AG08396 (cell line): ENCODE measurements at places on chromosomes 16 and 17.
A peak's percentile ranks its signal among the peaks of the same experiment; 100 is the strongest.

- DNase-seq = no peak
Observed at GRCh38 chr16:14400285-14400977, 229.6 kb downstream of the PARN start.

DNA sequence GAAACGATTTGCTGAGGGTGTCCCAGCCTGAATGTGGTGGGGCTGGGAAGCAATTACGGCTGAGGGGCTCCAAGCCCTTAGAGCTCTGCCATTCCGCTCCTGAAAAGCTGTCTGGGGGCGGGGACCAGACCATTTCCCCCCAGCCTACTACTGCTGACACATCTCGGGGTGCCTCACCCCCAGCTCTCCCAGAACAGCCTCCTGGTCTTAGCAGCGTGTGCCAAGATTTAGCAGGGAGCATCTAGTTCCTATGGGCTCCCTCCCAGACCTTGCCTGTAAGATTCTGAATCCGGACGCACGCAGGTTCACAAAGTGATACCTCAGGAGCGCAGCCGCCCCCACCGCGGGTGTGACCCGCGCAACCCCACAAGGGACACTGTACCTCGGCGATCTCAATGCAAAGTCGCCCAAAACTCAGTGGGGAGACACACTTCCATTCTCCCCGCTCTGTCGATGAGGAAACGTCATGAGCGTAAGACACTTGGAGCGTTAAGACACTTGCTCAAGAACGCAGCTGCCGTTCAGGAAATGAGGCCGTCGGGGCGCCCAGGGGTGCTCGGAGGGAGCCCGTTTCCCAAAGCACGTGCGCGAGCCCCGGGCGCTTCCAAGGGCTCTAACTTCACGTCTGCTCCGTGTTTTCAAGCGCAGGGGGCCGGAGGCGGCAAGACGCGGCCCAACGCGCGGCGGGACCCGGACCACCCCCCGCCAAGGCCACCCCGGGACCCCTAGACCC, 629 bp downstream of the GEMIN4 start:
- DNase-seq = peak; percentile 63

DNA sequence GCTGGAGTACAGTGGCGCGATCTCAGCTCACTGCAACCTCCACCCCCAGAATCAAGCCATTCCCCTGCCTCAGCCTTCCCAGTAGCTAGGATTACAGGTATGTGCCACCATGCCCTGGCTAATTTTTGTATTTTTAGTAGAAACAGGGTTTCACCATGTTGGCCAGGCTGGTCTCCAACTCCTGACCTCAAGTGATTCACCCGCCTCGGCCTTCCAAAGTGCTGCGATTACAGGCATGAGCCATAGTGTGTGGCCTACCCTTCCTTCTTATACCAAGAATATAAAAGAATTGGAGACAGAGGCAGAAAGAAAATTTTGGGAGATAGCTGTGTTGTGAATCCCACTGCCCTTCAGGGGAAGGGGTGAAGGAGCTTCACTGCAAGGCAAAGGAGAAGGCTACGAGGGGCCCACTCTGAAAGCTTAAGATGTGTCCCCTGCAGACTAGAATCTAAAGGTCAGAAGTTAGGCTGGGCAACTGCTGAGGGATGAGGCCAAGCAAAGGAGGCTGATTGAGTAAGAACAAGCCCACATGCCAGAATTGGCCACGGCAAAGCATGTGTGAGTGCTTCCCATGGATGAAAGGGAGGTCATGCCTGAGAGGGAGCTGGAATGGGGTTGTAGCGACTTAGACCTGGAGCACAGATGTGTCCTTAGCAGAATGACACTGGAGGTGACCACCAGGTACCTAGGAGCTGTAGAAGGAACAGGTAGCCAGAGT, 8.4 kb upstream of the CRYBA1 start:
- no peak for DNase-seq

GRCh38 chr16:78045865-78046581, 23.7 kb downstream of the CLEC3A start:
- peak; percentile 70 for DNase-seq

GRCh38 chr17:46027048-46027975, 28.3 kb downstream of the STH start:
- no peak for DNase-seq

GRCh38 chr17:4433515-4434031, at the start of gene SPNS3:
Gene SPNS3 (plus strand): TSS chr17:4433940. CDS start chr17:4433968, 28 bp downstream.
- DNase-seq = no peak

- peak; percentile 93 for DNase-seq
Observed at GRCh38 chr16:85202631-85203461, 90.6 kb upstream of the CIBAR2 start.

GRCh38 chr17:52754838-52755237, 596.3 kb upstream of the CA10 start:
- DNase-seq = no peak

DNA sequence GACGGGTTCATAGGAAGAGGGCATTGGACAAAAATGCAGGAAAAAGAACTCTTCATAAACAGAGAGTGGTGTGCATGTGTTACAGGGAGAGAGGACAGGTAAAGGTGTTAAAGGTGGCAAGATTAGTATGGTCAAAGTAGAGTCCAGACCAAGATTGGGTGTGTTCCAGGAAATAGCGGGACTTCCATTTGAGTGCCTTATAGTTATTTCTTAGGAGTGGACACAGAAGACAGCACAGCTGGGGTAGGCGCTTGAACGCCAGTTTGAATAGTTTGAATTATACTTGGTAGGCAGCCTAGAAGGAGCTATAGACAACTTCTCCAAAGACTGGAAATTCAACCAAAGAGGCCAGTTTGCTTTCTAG, 63.4 kb downstream of the MAP2K6 start:
- DNase-seq = no peak

DNA sequence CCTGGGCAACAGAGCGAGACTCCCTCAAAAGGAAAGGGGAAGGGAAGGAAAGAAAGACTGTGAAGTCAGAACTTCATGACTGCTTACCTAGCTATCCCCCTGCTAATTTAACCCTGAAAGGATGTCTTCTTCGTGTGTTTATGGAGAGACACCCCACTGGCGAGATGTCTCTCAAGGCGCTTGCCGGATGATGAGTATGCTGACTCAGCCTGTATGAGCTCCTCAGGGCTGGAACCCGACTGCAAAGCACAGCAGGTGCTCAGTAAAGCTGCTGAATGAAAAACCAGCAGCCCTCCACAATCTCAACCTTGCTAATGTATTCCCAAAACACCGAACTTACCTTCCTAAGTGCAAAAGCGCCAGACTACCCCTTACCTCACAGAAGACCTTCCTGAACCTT, 2.3 kb downstream of the ANKFY1 start:
- DNase-seq = no peak

DNA sequence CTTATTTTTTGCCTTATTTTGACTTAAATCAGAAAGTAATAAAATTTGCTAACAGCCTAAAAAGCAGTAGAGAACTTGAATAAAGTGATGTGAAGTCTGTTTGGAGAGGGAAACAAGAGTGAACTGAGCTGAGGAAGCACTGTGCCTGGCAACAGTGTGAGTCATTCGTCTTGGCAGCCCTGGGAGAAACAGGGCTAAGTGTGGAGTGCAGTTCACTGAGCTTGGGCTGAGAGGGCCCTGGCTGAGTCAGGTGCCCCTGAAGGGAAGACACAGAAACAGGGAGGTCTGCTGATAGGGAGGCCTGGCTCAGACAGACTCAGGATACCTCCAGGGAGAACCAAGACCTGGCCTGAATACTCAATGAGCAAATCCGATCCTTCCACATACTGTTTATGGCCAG, 132.1 kb downstream of the HS3ST4 start:
- peak; percentile 8 for DNase-seq

DNA sequence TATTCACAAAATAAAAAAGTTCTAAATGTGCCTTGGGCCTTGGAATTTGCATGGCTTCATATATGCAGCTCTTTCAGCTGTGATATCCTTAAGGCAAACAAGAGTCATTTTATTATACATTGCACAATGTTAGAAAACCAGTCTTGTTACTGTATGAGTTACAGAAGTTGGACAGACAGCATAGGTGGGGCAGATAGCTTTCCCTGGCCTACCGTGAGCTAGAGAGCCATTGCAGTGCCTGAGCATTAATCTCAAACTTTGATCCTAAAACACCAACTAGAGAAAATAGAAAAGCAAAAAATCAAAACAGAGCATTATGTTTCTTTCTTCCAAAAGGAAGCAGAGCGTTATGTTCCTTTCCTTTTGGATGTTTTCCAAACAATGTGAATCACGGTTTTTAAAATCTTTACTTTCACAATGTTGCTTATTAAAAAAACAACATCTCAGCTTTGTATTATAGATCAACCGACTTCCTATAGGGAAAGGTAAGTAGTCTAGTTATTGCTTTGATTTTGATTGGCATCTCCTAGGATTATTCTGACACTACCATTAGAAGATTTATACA, 32.2 kb downstream of the ARHGAP44 start:
- no peak for DNase-seq

- no peak for DNase-seq
Observed at GRCh38 chr16:47250983-47251382, 107.2 kb upstream of the NETO2 start.

- no peak for DNase-seq
Observed at GRCh38 chr17:48070195-48070594, 22.0 kb downstream of the NFE2L1 start.

GRCh38 chr16:76276745-76277438, at the start of gene CNTNAP4:
Gene CNTNAP4 (plus strand): TSS chr16:76277401. CDS start chr16:76277663, 262 bp downstream.
- DNase-seq = no peak

DNA sequence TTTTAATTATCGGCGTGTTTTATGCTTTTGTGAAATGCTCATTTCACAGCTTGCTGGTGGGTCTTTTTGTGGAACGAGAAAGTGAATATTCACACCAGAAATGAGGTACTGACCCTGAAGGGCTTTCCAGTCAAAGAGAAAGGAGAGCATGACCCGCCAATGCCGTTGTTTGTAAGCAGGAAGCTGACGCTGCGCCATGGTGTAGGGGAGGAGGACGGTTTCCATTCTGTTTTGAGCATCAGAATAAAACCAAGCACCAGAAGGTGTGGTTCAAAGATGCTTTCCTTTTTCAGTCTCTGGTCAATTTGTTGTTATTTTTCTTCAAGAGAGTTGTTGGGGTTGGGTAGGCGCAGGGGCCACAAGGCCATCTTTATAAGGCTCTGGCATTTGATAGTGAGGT, 669.3 kb downstream of the WWOX start:
- no peak for DNase-seq

- peak; percentile 81 for DNase-seq
Observed at GRCh38 chr16:2874912-2875362, 8.1 kb upstream of the FLYWCH2 start.

DNA sequence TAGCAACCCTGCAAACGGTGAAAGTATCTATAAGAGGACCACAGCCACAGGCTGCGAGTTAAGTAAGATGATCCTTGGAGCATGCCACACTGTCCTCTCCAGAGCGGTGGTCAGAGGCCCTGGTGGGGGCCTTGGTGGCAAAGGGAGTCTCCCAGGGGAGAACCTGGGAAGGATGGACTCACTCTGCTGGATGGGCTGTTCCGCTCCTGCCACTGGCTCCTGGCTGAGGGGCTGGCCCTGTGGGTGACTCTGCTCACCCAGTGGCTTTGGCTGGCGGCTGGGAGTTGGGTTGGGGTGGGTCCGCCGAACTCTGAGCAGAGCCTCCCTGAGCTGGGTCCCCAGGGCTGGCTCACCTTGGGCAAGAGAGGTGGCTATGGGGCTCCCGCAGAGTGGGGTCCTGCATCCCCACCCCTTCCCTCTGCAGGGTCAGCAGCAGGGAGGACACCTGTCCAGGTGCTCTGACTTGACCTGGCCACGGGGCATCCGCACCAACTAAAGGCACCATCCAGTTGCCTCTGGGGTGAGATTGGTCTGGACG, 7.3 kb downstream of the CDK5R1 start:
- DNase-seq = no peak

GRCh38 chr17:67082107-67082506, 37.8 kb downstream of the CACNG1 start:
- DNase-seq = no peak

GRCh38 chr17:59783221-59784047, 76.0 kb downstream of the VMP1 start:
- DNase-seq = no peak

GRCh38 chr16:87765473-87765775, 362 bp downstream of the KLHDC4 start:
- peak; percentile 37 for DNase-seq

DNA sequence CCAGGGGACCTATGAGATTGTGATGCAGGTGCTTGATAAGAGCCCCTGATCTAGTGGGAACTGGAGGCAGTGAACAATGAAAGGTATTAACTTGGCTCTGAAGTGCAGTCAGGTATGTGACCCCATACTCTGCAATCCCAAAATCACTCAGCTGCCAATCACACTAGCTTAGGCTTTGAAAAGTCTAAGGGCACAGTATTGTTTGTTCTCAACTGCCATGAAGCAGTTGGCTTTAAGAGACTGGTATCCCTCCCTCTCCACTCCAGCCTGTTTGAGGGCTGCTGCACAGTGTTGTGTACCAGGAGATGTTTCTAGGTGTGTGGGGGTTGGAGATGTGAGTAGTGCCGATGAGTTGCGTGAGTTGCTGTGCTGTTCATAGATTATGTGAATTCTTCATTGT, 2.4 kb downstream of the YPEL2 start:
- DNase-seq = no peak

GRCh38 chr16:1770328-1771187, 785 bp downstream of the NME3 start:
- DNase-seq = peak; percentile 81

DNA sequence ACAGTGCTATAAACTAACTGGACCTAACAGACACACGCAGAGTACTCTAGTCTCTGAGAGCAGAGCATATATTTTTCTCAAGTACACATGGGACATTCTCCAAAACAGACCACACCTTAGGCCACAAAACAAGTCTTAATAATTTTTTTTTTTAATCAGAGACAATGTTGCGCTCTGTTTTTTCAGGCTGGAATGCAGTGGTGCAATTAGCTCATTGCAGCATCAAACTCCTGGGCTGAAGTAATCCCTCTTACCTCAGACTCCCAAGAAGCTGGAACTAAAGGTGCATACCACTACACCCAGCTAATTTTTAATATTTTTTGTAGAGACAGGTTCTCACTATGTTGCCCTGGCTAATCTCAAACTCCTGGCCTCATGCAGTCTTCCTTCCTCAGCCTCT, 37.7 kb downstream of the ULK2 start:
- DNase-seq = no peak
